C1 segment of cervical spinal cord (tissue), 14 donors: ENCODE measurements at places on chromosomes 5 and 9.

DNA sequence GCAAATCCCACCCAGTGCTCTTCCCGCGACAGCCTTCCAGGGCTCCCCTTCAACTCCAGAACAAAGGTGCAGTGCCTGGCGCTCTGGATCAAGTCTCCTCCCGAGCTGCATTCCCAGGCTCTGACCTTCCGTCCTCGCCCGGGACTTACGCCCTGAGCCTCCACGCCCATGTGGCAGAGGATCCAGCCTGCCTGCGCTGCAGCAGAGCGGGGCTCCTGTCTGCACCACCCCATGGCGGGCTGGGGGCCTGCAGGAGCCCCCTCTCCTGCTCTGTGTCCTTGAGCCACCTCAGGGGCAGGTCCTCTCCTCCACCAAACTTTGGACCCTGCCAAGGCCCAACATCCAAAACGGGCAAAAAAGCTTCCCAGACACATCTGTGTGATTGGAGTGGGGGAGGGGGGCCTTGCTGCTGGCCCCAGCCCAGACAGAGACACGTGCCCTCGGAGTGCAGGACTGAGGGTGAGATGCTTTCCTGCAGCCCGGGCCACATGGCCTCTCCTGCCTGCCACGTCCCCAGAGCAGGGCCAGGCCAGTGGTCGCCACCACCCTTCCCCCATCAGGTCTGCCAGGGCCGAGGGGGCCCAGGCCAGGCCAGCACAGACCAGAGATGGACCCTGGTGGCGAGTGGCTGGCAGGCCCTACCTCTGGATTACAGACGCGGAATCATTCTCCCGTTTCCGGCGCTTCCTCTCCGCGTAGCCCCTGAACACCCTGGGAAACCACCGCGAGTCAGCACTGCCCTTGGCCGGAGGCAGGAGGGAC is 4.4 kb downstream of the NSMF start:
- DNase-seq: no peak

GRCh38 chr9:127033789-127034188 is 88.6 kb downstream of the ANGPTL2 start:
- no peak for DNase-seq

DNA sequence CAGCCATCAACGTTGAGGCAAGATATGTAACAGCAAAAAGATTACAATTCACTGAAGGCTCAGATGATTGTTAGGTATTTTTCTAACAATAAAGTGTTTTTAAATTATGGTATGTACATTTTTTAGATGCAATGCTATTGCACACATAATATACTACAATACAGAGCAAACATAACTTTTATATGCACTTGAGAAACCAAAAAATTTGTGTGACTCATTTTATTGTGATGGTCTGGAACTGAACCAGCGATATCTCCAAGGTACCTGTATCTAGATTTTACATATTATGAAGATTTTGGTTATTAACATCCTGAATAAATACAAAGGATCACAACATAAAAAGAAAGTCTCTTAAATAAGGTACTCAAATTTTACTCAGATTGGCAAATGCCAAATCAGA is 41.3 kb downstream of the TBCA start:
- no peak for DNase-seq

GRCh38 chr9:81559709-81560108 is 129.6 kb downstream of the TLE1 start:
- DNase-seq: no peak

GRCh38 chr5:150082889-150083288 is 3.5 kb downstream of the CSF1R start:
- DNase-seq: no peak

DNA sequence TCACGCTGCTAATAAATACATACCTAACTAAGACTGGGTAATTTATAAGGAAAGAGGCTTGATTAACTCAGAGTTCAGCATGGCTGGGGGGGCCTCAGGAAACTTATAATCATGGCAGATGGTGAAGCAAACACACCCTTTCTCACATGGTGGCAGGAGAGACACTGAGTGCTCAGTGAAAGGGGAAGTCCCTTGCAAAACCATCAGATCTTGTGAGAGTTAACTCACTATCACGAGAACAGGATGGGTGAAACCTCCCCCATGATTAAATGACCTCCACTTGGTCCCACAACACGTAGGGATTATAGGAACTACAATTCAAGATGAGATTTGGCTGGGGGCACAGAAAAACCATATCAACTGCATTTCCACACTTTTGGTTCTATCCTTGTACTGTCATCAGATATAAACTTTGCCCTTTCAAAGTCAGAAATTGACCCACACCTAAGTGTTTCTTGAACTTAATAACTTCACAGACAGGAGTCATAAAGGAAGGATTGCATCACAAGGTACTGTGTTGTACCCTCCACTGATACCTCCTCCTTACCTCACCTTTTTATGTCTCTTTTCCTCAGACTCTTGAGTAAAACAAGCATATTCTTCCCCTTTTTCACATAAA is 319.1 kb upstream of the PIK3R1 start:
- DNase-seq: no peak

GRCh38 chr5:17075236-17075635 is 139.1 kb upstream of the MYO10 start:
- DNase-seq: no peak

- DNase-seq: no peak
Observed at GRCh38 chr9:109771087-109771486, 8.9 kb upstream of the PALM2AKAP2 start.

GRCh38 chr9:87180361-87180760 is 233.1 kb upstream of the GAS1 start:
- no peak for DNase-seq

DNA sequence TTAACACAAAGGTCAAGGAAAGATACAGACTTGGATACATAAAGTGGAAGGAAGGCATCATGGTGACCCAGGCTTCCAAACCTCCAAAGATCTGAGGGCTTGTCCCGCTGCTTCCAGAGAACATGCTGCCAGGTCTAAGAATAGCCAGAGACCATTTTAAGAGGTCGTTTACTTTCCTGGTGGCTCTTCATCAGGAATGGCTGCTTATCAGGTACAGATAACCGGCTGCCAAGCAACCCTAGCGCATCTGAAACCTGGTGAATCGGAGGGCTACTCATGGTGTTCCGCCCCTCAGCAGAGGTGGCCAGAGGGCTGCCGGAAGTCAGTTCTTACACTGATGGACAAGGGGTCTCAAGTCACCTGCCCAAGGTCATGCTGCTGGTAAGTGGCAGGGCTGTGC is 251.3 kb upstream of the DAP start:
- no peak for DNase-seq

GRCh38 chr5:137312011-137312410 is 187.1 kb downstream of the SPOCK1 start:
- DNase-seq: no peak

DNA sequence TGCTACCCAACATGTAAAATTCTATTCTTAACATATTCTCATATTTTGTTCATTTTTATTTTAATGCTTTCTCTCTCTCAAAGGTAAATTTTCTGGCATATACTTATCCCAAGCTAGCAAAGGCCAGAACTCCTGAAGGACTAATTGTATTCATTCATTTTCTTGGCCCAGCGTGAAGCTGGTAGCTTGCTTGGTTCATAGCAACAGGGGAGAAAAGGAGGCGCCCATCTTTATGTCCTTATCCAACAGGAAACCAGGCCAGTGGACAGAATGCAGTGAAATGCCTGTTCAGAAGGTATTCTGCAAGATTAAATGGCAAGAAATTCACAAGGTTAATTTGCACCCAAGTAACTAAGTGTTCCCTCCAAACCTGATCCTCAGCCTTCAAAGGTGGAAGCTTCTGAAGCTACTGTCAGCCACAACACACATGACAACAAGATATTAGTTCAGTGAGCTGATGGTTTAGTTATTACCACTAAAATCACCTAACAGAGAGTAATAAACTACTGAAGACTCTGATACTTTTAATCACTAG is 5.6 kb downstream of the EFNA5 start:
- DNase-seq: no peak

DNA sequence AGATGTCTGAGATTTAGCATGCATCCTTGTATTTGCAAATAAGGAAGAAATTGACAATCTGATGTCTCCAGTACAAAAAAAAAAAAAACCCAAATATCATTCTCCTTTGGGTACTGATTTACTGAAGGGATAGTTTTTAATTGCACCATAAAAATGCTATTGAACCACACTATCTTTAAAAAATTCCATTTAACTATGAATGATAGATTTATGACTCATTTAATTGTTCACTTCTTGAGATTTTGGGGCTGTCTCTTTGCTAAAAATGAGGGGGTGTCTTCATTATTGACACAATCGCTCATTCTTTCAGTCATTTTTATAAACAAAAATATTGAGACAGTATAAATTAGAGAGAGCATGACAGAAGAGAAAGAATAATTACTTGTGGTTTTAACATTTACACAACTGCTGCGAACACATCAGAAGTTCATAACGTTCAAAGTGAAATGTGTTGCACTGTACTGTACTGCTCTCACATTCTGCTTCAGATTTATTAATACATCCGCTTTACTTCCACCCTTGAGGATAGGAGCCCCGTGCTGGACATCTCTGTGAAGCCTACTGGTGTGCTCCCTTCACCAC is 142.3 kb downstream of the MEF2C start:
- no peak for DNase-seq

DNA sequence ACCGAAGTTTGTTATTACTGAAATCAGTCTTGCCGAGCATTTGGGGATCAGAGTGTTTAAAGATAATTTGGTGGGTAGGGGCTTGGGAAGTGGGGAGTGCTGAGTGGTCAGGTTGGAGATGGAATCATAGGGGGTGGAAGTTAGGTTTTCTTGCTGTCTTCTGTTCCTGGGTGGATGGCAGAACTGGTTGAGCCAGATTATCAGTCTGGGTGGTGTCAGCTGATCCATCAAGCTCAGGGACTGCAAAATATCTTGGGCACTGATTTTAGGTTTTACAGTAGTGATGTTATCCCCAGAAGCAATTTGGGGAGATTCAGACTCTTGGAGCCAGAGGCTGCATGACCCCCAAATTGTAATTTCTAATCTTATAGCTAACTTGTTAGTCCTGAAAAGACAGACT is 5.4 kb upstream of the ANKRD31 start:
- DNase-seq: no peak
